ENCODE measurements at places on chromosomes 7 and 10.

DNA sequence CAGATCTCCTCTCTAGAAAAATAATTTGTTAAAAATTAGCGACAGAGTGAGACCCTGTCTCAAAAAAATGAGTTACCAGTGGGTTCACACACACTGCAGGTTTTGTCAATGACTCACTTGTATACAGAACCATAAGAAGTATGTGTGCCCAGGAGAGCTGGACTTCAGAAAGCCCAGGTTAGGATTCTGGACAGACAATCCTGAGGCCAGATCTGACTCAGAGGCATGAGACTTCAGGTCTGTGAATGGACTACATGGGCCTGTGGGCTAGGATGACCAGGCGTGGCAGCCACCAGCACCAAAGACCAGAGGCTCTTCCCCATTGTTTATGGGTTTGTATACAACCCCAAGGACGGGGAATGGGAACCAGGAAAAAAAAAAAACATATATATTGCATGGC, 9.3 kb upstream of the ZNF438 start:
- DNase-seq, result no peak

- DNase-seq, result peak; percentile 61
These were observed 570 bp downstream of the TBC1D12 start for GRCh38 chr10:94402843-94403379.

- no peak for DNase-seq
These were observed 2.3 kb downstream of the HNRNPA2B1 start for GRCh38 chr7:26198133-26198780.

- no peak for DNase-seq
These were observed 3.2 kb upstream of the ZNF789 start for GRCh38 chr7:99469381-99470065.

- DNase-seq, result no peak
These were observed 44.9 kb upstream of the CNPY1 start for GRCh38 chr7:155591055-155591775.

- DNase-seq, result no peak
These were observed 835 bp downstream of the COMMD3 start for GRCh38 chr10:22317076-22317370.

DNA sequence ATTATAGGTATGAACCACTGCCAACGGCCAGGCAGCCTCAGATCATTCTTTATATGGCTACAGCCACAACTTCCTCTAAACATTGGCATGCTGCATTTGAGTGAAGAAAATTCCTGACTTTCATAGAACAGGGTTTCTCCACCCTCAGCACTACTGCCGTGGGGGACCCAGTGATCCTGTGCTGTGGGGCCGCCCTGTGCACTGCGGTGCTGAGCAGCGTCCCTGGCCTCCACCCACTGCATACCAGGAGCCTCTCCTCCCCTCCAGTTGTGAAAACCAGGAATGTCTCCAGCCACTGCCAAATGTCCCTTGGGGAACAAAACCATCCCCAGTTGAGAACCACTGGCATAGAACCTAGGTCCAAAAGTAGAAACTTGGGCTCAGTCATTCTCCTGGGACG, 15.8 kb downstream of the CNPY1 start:
- DNase-seq, result no peak

DNA sequence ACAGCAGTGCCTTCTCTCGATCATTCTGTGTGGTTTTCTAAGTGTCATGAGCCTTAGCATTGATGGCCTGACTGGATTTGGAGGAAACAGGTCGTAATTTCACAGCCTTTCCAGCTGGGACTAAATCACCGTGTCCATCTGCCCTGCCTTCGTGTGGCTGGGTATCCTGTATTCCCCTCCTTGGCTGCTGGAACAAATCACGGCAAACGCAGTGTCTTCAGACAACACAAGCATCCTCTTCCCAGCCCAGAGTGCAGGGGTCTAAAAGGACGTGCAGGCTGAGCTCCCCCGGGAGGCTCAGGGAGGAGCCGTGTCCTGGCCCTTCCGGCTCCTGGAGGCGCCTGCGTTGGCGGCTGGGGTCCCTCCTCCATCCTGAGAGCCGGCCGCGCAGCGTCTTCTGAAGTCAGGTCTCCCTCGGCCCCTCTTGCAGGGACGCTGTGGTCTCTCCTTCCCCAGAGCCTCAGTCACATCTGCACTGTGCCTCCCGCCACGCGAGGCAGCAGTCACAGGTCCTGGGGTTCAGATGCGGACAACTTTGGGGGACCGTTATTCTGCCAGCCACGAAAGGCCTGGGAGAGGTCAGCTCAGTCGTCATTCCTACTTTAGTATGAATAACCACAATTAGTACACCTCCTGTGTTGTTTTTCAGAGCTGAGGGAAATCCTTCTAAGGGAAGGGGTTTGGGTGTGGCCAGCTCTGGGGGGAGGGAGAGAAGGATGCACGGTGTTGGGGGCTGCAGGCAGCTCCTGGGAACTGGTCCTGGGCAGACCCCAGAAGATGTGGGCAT, 41.1 kb downstream of the FAM20C start:
- peak; percentile 64 for DNase-seq

- DNase-seq, result no peak
These were observed 289.0 kb downstream of the TWIST1 start for GRCh38 chr7:18828260-18828993.

DNA sequence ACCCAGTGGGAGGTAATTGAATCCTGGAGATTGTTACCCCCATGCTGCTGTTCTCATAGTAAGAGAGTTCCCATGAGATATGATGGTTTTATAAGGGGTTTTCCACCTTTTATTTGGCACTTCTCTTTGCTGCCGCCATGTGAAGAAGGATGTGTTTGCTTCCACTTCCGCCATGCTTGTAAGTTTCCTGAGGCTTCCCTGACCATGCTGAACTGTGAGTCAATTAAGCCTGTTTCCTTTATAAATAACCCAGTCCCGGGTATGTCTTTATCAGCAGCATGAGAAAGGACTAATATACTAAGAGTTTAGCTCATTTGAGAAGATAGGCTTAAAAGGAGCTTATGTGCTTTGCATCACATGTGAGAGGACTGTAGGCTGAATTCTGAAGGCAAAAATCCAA, 29.3 kb downstream of the TMEM248 start:
- no peak for DNase-seq

GRCh38 chr7:43385856-43386255, 197.1 kb upstream of the STK17A start:
- DNase-seq, result no peak

GRCh38 chr7:96993094-96993865, 12.1 kb upstream of the DLX6 start:
- DNase-seq, result no peak

GRCh38 chr7:134458806-134459698, at the start of gene AKR1B1:
Gene AKR1B1, minus strand, starts transcription at chr7:134459100. Its CDS starts 38 bp downstream, at chr7:134459062.
- peak; percentile 95 for DNase-seq

DNA sequence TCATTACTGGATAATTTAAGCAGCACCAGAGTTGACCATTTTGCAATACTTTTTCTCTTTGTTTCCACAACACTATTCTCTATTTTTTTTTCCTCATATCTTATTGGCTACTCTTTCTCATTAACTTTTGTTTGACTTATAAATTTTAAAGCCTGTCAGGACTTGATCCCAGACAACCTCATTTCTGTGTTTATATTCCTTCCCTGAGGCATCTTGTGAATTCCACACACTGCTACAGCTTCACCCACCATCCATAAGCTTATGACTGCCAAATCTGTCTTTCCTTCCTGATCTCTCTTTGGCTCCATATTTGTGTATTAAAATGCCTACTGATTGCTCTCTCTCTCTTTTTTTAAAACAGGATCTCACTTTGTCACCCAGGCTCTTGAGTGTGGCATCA, 124.6 kb upstream of the MBL2 start:
- no peak for DNase-seq

DNA sequence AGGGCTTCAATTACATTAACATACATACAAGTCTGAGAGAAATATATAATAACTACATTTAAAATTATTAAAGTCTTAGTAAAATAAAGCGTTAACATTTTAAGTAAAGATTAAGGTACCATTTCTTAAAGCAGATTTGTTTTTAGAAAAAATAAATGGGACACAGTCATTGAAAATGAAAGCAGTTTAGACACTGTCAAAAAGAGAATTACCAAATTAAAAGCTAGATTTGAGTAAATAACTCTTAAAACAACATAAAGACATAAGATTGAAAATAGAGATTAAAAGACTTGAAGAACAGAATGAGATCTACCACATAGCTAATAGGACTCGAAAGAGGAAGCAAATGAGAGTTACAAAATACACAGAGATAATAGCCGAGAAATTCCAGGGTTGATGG, 562.2 kb upstream of the FOXK1 start:
- no peak for DNase-seq

- no peak for DNase-seq
These were observed 595.6 kb downstream of the GRM8 start for GRCh38 chr7:126657137-126657536.
